ENCODE measurements at places on chromosomes 2 and 18.

DNA sequence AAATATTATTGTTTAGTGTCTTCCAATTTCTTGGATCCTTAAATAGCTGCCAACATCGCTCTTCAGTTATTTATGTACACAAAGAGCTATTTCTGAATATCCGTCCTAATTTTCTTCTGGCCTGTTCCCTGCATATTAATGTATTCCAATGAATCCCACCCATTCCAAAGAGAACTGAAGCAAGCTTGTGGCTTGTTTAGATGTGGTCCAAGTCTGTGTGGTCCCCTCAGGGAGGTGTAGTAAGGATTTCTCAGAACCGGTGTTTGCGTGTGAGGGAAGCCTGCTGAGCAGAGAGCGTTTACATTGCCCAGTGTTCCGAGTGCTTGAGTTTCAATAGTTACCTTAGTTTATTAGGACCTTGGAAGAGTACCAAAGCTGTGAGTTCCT is 25.1 kb upstream of the IL1R1 start:
- DNase-seq: no peak

DNA sequence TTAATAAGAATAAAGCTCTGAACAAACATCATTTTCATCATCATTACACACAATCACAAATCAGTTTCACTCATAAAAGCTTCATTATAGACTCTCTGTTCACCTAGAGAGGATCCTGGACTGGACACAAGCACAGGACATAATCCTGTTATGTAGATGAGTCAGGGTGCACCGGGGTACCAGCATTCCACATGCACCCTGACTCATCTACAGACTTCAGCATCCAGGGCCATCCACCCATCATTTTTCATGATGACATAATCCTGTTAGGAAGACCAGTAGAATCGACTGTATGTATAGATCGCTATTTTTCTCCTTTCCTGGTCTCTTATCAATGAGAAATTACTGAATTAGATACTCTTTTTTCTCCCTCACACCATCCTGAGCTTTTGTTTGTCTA is 73.7 kb upstream of the PIK3C3 start:
- no peak for DNase-seq

DNA sequence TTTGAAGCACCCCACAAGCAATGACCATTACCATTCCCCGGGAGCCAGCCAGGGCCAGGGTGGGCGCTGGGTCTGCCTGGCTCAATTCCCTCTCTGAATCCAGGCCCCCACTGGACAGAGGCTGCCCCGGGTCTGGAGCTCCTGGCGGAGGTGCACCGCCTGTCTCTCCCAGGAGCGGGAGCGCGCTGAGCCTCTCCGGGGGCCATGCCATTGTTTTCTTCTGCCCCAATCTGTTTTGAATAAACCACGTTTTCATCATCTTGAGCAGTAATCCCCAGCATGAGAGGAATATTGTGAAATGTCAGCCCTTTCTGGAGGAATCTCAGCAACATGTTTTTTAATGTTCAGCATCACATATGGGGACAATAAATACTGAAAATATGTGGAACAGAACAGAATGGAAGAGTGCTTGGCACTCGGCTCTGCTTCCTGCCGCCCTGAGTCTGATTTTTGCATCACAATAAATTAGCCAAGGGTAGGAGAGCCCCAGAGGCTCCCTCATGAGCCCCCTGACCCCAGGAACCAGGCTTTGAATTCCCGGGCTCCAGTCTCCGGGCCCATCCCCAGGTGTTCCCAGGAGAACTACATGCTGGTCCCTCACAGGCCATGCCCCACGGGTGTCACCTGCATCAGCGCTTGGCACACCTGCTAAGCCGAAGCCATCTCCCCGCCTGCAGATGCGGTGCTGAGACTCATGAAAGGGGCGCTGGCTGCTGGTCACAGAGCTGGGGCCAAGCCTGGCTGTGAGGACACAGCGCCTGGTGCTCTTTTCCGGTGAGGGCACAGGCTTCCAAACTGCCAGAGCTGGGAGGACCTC is 88.8 kb downstream of the INHBB start:
- DNase-seq: no peak

DNA sequence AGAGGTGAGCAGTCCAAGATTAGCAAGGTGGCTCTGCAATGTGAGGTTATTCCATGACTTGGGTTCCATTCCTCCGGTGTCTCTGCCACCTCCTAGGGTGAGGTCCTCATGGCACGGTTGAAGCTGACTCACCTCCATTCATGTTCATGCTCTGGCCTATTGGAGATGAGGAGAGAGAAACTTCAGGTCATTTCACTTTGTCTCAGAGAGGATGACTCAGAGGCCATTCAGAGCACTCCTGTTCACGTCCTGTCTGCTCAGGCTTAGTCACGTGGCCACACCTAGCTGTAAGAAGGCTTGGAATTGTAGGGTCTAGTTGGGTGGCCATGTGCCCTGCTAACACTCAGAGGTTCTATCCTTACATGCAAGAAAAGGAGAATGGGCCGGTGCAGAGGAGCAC is 67.5 kb upstream of the MBOAT2 start:
- DNase-seq: no peak

GRCh38 chr2:25036221-25036559 is 5.7 kb upstream of the EFR3B start:
- DNase-seq: no peak

DNA sequence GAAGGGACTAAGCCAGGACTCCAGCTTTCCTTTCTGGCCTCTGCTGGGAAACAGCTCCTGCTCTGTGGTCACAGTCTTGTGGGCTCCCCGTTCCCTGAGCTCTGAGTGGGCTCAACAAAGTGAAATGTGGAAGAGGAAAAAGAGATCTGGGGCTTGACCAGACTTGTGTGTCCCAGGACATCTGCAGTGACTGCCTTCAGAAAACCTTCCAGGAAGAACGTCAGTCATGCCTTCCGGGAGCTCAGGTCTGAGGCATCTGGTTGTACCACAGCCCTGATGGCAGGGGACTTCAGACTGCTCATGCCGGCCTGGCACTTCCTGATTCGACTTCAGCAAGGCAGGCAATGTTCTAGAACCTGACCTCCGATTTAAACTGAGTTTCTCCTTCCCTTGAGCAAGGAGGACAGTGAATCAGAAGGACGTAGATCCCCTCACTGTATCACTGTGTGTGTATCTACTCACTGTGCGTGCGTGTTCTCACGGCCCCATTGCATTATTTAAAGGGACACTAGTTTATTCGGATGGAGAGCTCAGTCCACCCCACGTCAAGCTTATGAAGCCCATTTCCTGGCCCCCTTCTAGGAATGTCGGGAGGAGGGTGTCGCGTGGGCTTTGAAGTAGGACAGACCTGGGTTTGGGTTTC is 548 bp upstream of the FBLN7 start:
- DNase-seq: no peak

- no peak for DNase-seq
These were observed 2.3 kb downstream of the MYO1B start for GRCh38 chr2:191247381-191248057.

GRCh38 chr2:196849895-196850294 is 40.7 kb upstream of the C2orf66 start:
- no peak for DNase-seq

All from activated naive CD4-positive, alpha-beta T cell (primary cell).